SK-MEL-5 (cell line): ENCODE measurements at places on chromosomes 4 and X. TPM values are rescaled to one million over a fixed set of nuclear protein-coding genes. Genes with fewer than 3 reads are reported as not detected.

P2RY10 gene
- not detected in 2 replicates for total RNA-seq

ZAR1 gene
- not detected in 2 replicates for total RNA-seq

TIGD4 gene
- 1.8 and 2.1 TPM in 2 replicates for total RNA-seq

CRLF2 gene
- total RNA-seq, result 1.0 and 1.1 TPM in 2 replicates

XAGE2 gene
- not detected in 2 replicates for total RNA-seq

SERPINA7 gene
- not detected in 2 replicates for total RNA-seq

F9 gene
- not detected in 2 replicates for total RNA-seq

SHOX gene
- total RNA-seq, result not detected in 2 replicates

POF1B gene
- total RNA-seq, result 0.08 and 0.21 TPM in 2 replicates

ADGRG2 gene
- total RNA-seq, result not detected in 2 replicates
